Trophoblast cell (in vitro differentiated cells and primary cell): ENCODE measurements at places on chromosomes 1 and 21.
A peak's percentile ranks its signal among the peaks of the same experiment; 100 is the strongest.

DNA sequence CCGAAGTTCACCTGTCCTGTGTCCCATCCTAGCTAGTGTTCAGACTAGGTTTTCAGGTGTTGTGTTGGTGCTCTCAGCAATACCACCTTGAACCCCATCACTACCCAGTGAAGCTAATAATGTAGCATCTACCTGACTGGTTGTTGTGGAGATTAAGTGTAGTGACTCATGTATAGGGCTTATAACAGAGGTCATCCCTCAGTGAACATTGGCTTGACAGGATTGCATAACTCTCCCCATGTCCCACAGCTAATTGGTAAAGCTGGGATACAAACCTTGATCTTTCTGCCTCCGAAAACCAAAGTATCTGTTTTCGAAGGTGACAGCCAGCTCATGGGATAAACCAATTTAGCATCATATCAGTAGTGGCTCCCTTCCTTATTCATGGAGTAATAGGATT, 44.5 kb upstream of the TNR start:
- DNase-seq, result no peak

- peak; percentile 74 for DNase-seq
Observed at GRCh38 chr1:16038620-16038912, 5.0 kb upstream of the CLCNKB start.

DNA sequence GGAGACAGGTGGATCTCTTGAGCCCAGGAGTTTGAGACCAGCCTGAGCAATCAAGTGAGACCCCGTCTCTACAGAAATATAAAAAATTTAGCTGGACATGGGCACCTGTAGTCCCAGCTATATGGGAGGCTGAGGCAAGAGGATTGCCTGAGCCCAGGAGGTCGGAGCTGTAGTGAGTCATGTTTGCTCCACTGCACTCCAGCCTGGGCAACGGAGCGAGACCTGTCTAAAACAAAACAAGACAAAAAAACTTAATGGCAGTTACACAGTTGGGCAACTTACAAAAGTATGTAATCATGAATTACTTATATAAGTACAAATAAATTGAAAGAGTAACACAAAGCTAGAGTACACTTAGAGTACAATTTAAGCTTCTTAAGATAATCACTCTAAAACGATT, 25.2 kb downstream of the RC3H1 start:
- peak; percentile 6 for DNase-seq

DNA sequence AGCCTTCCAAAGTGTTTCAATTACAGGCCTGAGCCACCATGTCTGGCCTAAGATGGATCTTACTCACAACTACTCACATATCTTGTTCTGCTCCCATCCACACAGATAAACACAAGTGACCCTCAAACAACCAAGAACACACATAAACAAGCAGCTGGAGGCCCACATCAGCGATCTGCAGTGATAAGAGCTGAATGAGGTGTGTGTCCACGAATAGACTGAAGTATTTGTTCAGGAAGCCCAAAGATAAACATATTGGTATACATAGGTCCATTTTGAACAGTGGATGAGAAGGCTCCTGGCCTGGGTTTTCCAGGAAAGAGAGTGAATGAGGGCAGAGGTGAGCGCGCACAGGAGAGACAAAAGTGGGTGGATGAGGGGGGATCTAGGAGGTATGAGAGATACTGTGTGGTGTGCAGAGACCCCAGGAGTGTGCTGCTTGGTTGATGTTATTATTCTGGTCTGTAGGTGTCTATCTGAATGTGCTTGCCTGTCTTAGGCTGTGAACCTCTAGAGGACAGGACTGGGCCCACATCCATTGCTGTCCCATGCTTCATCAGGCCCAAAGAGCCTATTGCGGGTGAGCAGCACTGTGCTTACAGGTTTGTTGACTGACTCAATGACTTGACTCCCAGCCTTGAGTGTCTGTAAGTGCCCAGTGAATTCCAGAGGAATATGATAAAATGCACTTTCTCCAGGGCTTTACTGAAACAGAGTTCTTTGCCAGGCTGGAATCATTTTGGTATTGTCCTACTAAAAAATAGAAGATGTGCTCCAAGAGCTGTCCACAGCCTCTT, 79.9 kb upstream of the ATP1A1 start:
- DNase-seq, result peak; percentile 63

GRCh38 chr1:89381618-89382017, 17.8 kb downstream of the GBP6 start:
- DNase-seq, result no peak

- DNase-seq, result no peak
Observed at GRCh38 chr1:56978819-56979218, 13.0 kb upstream of the C8B start.

DNA sequence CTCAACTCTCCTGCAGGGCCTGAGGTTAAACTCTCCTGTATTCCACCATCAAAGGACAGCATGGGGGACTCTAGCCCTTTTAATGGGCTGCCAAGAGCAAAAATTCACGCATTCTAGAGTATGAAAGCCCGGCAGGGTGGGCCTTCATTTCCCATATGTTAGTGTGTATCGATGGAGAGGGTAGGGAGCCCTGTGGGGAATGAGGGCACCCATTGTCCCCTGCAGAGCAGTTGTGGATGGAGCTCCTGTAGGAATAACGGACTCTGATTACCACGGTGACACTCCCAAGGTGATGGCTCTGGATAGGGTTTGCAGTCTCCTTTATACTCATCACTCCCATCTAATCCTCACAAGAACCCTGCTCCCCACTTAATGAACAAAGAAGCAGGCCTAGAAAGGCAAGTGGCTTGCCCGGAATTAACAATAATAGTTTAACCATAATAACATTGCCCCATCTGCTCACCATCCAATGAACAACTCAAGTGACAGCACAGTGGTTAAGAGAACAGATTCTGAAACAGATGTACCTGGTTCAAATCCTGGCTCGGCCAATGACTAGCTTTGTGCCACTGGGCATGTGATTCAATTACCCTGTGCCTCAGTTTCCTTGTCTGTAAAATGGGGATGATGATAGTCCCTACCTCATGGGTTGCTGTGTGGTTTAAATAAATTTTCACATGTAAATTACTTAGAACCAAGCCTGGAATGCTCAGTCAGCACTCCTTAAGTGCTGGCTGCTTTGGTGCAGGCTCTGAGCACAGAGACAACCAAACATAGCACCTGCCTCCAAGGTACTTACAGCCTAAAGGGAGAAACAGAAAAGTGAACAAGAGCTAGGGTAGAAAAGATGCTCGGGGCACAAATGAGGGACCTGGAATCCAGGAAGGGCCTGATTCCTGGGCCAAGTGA, 29.0 kb downstream of the HIVEP3 start:
- no peak for DNase-seq

DNA sequence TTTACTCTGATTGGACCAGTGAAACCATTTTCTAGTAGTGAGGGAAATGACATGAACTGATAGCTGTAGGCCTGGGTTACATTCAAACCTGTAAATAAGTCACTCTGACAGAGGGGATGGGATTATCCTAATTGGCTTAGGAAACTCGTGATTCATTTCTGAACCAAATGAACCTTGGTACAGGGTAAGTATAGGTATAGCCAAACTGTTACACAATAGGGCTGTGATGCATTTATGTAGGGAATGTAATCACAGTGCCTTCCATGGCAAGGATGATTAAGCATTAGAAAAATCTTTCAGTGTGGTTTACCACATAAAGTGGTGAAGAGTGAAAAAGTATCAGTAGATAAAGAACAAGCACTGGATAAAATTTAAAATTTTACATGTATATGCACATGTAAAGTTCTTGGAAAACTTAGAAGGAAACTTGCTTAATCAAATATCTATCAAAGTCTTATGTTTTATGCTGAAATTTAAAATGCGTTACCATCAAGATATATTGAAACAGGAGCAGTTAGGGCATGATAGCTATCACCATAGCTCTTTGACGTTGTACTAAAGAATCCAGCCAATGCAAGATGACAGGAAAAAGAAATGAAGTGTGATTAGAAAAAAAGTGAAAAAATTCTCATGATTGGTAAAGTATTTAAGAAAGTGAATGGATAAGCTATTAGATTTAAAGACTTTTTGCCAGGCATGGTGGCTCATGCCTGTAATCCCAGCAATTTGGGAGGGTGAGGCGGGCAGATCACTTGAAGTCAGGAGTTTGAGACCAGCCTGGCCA, 63.0 kb downstream of the RABGAP1L start:
- DNase-seq, result peak; percentile 31

- no peak for DNase-seq
Observed at GRCh38 chr1:62295921-62296491, 23.2 kb downstream of the KANK4 start.

GRCh38 chr1:32063261-32063681, 9.5 kb upstream of the TMEM39B start:
- peak; percentile 65 for DNase-seq

DNA sequence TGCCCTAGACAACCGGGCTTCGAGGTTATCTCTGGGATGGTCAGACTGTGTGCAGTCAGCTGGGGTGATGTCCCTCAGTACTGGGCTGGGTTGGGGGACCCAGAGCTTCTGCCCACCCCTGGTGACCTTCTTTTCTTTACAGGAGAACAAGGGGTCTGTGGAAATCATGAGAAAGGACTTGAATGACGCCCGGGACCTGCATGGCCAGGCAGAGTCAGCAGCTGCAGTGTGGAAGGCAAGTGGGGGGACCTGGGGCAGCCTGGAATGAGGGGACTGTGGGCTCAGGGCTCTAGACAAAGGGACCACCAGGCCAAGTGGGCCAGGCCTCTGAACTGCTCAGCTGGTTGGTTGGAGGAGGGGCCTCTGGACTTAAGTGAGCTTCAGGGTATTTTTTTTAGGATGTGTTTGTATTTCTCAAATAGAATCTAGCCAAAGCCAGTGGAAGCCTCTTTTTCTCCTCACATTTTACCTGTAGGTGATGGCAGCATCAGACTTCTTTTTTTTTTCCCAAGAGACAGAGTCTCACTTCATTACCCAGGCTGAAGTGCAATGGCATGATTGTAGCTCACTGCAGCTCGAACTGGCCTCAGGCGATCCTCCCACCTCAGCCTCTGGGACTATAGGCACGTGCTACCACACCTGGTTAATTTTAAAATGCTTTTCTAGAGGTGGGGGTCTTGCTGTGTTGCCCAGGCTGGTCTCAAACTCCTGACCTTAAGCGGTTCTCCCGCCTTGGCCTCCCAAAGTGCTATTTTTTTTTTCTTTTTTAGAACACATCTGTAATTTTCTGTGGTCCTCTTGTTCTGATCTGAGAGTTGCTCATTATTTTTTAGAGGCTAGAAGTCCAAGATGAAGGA, 1.9 kb downstream of the RNF187 start:
- DNase-seq, result no peak

GRCh38 chr1:12052008-12052573, 11.0 kb upstream of the TNFRSF8 start:
- peak; percentile 7 for DNase-seq

GRCh38 chr1:178349801-178350200, 147.0 kb downstream of the CLEC20A start:
- no peak for DNase-seq

- DNase-seq, result peak; percentile 98
Observed at GRCh38 chr1:23691499-23692307, at the start of gene RPL11. RPL11 (plus strand) TSS chr1:23691806; CDS start chr1:23691824, 18 bp downstream.

DNA sequence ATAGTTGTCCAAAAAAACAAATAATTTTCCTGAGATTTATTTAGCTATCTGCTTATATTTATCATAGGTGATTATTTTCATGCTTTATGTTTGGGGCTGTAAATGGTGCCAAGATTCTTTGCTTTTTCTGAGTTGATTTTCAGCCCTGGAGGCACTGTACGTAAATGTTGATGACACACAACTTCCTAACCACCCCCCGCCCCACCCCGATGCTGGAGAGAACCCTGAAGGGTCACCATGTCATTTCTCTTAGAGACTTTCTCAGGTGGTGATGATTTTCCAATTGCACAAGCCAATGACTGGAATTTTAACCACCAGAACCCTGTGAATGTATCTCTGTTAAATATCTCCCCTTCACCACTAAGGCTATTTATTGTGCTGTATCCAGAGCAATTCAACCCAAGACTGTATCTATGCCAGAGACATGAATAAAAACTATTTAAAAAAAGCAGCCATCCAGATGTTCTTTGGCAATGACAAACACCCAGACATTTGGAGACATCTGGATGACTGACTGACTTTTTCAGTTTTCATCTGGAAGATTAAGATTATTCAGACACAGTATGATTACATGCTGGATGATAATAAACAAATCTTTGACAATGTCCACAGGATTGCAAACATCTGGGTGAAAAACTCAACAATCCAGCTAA, 346.0 kb downstream of the LMX1A start:
- no peak for DNase-seq

DNA sequence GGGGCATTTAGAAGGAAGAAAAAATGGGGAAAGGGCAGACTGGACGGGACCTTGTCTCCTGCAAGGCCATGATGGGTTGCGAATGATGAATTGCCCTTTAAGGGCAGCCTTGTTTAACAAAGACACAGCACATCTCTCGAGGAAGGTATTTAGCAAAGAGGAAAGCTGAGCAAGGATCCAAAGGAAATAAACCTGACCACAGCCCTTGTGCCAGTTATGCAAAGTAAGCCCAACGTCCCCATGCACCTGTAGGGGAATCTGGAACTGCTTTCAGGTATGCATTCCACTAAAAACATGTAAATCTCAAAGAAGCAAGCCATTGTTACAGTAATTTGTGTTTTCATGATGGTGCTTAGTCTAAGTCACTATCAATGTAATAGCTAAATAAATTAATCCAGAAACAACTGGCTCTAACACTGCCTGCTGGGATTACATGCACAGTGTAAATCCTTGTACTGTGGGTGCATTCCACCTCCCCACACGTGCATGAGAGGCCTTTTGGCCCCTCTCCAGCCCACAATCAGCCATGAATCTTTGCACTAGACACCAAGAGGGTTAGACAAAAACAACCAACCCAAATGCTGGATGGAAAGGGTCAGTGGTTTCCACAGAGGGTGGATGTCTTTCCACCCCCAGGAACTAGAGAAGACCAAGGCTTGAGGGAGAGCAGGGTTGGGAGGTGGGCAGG, 228.8 kb upstream of the KAZN start:
- DNase-seq, result no peak
